ENCODE measurements at places on chromosomes 7 and 10.
A peak's percentile ranks its signal among the peaks of the same experiment; 100 is the strongest.

- no peak for DNase-seq
These were observed 32.6 kb upstream of the GIMAP8 start for GRCh38 chr7:150417863-150418262.

GRCh38 chr7:101554584-101555268, 74.4 kb downstream of the MYL10 start:
- DNase-seq = no peak

DNA sequence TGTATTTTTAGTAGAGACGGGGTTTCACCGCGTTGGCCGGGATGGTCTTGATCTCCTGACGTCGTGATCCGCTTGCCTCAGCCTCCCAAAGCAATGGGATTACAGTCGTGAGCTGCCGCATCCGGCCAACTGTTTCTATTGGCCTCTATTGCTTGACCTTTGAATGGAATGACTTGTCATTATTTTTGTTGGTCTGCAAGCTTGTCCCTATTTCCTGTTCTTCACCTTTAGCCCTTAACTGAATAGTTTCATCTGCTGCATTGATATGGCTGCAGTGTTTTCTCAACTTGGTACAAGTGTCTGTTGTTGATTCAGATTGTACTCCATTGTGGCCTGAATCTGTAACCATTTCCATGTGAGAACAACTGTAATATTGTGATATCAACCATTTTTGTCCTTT, 105.5 kb downstream of the POLL start:
- no peak for DNase-seq

DNA sequence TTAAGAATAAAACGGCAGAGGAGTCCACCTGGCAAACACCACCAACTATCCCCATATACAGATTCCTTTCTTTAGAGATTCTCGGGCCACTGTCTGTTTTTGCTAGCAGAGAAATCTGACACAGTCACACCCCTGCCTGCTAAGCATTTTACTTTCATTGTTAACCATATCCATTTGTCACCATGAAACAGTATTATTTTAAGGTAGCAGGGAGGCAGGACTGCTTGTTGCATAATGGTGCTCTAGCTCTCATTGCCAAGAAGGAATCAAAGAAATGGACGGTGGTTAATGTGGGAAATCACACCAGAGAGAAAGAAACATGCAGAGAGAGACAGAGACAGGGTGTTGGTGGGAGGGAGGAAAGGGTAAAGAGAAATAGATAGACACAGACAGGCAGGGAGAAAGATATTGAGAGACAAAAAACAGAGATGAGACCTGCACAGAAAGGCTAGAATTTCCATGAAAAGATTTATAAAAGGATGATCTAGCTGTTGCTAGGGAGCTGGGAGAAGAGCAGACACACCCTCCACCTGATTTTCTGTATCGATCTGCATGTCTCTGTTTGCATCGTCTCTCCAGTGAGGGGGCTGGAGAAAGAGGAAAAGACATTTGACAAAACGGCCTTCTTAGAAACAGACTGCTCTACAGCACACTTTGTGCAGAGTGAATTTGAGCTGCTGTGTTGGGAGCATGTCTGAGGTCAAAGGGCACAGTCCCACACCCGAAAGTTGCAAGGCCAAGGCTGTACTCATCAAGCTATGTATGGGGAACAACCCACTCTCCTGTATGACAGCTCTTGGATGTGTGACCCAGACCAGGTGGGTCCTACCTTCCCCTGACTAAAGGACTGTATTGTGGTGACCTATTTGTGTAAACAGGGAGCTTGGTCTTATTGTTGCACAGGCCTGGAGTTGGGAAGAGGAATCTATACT, 303.1 kb downstream of the FZD1 start:
- peak; percentile 37 for DNase-seq

GRCh38 chr7:141675436-141676215, 26.3 kb downstream of the DENND11 start:
- no peak for DNase-seq
